Cortex of kidney (tissue), 1 donor: ENCODE measurements at places on chromosomes 13 and 19.

DNA sequence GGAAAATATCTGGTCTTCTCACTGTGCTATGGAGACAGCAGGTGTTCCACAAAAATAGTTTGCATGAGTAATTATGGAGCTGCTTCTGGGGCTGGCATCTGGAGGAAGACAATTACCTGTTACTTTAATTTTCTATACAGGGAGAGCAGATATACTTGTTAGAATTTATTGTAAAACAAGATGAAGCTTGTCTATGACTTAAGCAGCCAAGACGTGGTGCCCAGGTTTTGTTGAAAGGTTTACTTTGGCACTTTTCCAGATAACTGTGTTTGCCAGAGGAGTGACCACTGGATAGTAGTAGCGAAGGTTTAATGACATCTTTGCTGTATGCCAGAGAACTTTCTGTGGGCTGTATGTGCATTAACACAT is 134.5 kb upstream of the KL start:
- no peak for DNase-seq

- no peak for DNase-seq
These were observed 63.1 kb upstream of the RANBP3 start for GRCh38 chr19:6041071-6041470.

- no peak for DNase-seq
These were observed 1.1 kb upstream of the NFIC start for GRCh38 chr19:3365093-3365835.

GRCh38 chr19:8367327-8368001 is 3.5 kb downstream of the ANGPTL4 start:
- no peak for DNase-seq

- no peak for DNase-seq
These were observed 56.8 kb downstream of the SLC7A1 start for GRCh38 chr13:29538652-29539040.

DNA sequence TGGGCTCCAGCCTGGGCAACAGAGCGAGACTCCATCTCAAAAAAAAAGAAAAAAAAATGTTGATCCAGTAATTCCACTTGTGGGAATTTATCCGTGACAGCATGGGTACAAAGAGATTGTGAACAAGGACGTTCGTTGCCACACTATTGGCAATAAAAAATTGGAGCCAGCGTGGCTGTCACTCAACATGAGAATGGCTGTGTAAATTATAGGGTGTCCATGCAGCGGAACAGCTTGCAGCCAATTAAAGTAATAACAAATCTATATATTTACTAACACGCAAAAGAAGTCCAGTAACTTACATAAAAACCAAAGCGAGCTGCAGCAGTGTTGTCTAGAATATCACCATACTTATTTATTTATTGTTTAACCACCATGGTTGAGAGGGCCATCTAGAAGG is 19.3 kb downstream of the DPF1 start:
- no peak for DNase-seq

DNA sequence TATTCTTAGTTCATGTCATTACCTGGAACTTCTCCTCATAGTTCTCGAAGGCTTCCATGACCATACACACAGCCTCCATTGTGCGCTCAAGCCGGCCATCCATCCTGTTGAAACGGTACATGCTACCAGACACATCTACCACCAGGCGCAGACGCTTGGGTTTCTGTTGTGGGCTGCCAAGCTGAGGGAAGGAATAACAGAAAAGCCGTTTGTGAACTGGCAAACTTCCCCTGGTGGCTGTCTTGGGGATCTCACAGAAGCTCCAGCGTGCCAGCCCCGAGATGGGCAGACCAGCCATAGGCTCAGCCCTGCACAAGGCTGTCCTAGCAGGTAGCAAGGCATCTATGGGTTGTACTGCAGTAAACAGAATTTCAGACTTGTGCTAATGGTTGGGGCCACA is 130.1 kb downstream of the RGCC start:
- no peak for DNase-seq

DNA sequence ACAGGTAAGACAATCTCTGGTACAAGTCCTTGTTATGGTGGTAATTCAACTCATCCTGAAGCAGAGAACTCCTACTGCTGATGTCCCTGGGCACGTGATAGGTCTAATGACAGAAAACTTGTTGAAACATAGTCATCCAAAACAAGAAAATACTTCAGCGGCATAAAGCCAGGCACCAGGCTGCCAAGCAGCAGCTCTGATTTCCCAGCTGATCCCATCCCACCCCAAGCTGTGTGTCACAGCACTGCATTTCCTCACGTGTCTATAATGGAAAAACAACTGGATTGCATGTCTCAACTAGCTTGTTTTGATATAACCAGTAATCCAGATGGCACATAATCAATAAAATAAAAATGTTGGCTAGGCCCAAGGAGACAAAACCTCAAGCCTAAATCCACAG is 64.8 kb downstream of the MIPEP start:
- no peak for DNase-seq

DNA sequence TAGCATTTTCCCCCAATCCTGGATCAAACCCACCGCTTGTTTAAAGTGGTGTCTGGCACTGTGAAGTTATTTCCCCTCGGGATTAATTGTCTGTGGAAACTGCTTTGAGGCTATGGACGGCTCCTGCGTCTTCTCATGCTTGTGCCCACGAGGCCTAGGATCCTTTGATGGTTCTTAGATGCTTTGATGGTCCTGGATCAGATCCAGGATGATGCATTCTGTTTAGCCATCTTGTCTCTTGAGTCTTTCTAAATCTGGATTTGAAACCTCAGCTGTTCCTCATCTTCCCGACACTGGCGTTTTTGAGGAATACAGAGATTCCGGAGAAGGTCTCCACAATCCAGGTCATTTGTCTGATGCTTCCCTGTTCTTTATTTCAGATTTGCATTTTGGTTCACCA is 36.1 kb upstream of the USP29 start:
- no peak for DNase-seq

GRCh38 chr19:8074501-8074900 is 21.9 kb downstream of the CCL25 start:
- DNase-seq, result no peak

GRCh38 chr13:99734013-99734693 is 232.9 kb downstream of the TM9SF2 start:
- DNase-seq, result no peak

DNA sequence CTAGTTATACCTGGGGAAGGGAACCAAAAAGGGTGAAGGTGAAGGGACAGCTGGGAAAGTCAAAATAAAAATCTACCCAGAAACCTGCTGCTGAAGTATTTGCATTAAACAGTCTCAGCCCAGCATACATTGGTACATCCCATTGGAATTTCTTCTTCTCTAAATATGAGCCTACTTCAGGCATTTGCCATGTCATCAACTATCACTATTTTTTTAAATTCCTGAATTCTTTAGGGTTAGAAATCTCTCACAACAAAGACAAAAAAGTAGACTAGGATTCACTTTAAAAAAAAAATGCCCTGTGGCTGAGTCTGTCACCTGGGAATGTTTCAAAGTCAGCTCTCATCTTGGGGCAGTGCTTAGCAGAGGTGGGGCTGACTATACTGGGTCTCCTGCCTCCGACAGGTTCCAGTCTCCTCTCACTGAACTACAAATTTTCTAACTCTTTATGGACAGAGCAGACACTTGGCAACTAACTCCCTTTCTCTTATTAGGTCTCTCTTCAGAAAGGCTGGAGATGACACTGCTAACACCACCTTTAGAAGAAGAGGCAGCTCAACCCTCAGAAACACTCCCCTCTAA is 141.2 kb downstream of the LHFPL6 start:
- DNase-seq, result no peak

DNA sequence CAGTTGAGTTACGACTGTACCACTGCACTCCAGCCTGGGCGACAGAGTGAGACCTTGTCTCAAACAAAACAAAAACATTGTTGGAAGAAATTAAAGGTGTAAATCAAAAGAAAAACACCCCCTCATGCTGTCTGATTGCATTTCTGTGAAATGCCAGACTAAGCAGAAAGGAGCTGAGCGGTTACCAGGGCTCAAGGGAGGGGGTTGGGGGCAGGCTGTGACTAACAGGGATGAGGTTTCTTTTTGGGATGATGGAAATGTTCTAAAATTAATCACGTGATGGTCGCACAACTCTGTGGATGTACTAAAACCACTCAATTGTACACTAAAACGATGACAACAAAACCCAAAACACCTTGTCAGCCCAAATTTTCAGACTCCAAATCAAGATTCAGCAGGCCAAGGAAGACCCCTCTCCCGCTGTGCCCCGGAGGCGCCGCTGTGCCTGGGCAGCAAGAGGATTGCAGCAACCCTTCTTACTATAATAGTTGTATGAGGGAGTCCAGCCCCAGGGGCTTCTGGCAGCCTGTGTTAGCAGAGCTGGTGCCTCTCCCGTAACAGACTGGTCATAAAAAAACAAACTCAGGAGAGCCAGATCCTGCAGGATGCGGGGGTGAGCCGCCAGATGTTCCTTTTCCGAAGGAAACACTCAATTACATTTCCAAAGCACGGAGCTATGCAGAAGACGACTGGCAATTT is 20.9 kb downstream of the CAPS start:
- no peak for DNase-seq

DNA sequence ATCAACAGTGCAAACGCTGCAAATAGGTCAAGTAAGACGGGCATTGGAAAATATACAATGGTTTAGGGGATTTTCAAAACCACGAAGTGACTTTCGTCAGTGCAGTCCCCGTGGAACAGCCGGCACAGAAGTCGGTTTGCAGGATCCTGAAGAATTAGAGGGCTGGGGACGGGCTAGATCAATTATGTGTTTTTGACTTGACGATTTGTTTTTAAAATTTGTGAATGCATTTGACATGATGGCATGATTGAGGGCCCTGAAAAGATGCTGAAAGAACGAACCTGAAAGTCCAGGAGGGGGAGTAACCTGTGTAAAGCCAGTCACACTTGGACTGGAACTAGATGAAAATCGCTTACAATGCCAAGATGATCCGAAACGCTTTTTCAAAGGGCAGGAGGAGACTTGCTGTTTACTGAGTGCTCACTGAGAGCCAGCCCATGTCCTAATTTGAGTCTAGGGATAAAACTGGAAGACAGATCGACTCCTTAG is 8.9 kb upstream of the DGKH start:
- no peak for DNase-seq

DNA sequence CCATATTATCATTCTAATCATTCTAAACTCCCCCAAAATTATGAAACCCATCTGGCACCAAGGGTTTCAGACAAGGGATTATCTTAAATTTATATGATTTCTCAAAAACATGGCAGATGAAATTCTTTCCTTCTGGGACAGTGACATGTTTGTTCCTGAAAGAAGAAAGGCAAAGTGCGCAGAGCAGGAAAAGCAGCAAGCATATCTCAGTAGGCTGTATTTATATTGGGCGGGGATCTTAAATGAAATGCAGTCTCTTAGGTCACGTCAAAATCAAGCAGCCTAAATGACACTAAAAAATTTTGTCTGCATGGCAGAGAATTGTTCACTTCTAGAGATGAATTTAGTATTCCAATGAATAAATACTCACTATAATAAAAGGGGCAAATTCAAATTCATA is 49.3 kb downstream of the RCBTB2 start:
- DNase-seq, result no peak

- no peak for DNase-seq
These were observed 25.5 kb upstream of the ZNF562 start for GRCh38 chr19:9700229-9700981.

GRCh38 chr13:102954350-102954749 is 108.5 kb downstream of the ERCC5 start:
- no peak for DNase-seq

- DNase-seq, result no peak
These were observed 1196.2 kb downstream of the PCDH9 start for GRCh38 chr13:66033924-66034323.

DNA sequence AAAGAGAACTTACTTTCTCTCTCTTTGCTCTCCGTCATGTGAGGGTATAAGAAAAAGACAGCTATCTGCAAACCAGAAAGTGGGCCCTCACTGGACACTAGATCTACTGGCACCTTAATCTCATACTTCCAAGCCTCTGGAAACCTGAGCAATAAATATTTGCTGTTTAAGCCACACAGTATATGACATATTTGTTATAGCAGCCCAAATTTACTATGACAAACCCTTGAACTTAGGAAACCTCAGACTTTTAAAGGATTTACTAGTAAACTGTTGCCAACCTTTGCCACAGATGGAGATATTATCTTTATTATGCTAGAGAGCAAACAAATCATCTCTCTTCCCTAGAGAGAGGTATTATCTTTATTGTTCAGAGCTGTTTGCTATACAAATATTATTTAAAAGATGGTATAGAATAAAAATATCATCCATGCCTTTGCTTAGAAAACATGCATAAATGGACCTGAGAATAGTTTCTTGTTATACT is 1446.1 kb downstream of the SLITRK1 start:
- DNase-seq, result no peak

DNA sequence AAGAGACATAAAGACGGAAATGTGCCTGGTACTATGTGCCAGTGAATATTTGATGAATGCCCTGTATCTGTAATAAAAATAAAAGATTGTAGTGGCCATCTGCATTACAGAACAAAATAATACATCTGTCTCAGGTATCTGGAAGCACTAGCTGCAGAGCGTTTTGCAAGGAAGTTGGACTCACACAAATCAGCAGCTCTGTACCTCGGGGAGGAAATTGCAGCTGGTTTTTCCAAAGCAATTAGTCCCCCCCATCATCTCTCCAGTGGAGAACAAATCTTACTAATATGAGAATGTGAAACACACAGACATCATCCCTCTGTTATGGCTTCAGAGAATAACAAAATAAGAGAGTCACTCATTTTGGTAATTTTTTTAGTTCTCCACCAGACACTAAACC is 245.3 kb downstream of the ITGBL1 start:
- no peak for DNase-seq

DNA sequence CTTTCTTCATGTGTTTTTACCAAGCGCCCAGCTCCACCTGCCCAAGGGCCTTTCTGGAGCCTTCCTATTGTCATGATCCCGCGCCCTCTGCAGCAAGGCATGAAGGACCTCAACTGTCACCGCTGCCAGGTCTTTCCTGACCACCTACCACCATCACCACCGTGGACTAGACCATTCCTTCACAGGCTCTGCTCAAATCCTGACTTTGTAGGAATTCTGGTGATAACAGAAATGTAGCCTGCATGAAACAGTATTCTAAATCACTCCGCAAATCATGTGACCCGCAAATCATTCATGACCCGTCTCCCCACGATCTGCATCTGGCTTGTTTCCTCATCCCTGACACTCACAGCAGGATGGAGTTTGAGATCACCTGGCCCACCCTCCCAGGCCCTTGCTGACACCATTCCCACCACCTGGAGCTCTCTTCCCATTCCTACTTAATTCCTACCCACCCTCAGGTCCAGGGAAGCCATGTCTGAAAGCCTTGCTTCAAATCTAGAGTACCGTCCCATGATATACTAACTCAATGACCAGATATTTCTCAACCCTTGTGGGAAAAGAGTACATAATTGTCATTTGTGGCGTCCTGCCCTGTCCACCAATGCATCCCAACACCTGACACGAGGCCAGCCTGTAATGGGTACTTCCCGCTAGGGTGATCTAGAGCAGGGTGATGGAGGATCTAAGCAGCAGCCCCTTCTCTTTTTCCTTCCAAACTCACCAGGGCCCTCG is 1.3 kb downstream of the UBE2S start:
- no peak for DNase-seq

GRCh38 chr13:25085125-25085742 is 10.7 kb upstream of the PABPC3 start:
- no peak for DNase-seq
